ENCODE measurements at places on chromosomes 6 and 20.

DNA sequence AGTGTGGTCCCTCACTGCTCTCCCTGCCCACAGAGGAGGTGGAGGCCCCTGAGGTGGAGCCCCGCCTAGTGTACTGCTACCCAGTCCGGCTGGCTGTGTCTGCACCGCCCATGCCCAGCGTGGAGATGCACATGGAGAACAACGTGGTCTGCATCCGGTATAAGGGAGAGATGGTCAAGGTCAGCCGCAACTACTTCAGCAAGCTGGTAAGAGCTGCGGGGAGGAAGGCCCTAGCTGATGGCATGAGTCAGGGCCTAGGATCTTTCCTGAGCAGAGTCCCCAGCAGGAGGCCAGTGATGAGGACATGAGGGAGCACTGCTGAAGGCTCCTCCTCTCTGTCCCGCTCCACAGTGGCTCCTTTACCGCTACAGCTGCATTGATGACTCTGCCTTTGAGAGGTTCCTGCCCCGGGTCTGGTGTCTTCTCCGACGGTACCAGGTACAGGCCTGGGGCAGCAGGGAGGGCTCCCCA is 11.2 kb downstream of the PCIF1 start:
- no peak for DNase-seq

DNA sequence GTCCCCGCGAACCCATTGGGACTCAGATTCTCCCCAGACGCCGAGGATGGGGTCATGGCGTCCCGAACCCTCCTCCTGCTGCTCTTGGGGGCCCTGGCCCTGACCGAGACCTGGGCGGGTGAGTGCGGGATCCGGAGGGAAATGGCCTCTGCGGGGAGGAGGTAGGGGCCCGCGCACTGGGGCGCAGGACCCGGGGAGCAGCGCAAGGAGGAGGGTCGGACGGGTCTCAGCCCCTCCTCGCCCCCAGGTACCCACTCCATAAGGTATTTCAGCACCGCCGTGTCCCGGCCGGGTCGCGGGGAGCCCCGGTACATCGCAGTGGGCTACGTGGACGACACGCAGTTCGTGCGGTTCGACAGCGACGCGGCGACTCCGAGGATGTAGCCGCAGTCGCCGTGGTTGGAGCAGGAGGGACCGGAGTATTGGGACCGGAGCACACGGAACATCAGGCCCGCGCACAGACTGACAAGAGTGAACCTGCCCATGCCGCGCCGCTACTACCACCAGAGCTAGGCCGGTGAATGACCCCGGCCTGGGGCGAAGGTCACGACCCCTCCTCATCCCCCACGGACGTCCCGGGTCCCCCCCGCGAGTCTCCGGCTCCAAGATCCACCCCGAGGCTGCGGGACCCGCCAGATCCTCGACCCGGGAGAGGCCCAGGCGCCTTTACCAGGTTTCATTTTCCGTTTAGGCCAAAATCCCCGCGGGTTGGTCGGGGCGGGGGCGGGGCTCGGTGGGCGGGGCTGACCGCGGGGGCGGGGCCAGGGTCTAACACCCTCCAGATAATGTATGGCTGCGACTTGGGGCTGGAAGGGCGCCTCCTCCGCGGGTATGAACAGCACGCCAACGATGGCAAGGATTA is 15.7 kb upstream of the HLA-A start:
- DNase-seq = peak; percentile 76

DNA sequence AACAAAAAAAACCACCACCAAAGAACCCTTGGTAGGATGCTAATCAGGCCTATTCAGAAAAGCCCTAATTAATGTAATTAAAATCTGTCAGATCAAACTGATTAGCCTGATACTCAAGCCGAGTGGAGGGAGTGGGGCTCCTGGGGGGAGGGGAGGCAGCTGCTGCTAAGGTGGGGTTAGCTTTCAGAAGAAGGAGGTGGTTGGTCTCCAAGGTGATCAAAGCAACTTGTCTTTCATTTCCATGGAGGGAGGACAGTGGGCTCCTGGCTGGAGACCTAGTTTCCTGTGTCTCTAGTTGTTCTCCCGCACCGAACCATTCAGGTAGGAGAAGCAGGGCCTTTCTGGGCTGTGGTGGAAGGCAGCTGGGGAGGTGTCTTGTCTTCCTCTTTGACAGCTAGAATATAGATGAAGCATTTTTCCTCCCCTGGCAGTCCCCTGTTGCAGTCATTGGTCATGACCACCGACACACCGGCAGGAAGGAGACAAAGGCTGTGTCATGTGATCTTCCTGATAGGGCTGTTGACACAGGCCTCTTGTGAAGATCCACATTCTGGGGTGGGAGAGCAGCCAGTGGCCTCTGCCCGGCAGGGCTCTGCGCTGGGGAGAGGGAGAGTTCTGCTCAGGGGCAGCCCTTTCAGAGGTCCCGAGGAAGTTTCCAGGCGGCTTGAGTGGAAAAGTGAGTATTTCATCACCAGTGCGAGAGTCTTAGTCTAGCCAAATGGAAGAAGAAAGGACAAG is 39.9 kb upstream of the PRDM1 start:
- no peak for DNase-seq

DNA sequence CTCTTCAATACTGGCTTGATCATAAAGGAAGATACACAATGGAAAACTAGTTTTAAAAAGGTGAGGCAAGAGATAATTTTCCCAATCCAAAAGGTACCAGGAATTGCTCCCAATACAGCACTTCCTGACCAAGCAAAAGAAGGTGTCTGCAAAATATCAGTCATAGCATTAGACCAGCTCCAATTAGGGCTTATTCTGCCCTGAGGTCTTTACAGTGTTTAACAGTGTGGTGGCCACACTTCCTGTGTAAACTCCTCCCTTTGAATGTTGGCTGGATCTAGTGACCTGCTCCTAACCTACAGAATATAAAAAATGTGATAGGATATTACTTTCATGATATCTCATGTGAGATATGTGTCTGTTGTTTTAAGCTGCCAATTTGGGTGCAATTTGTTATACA is 57.1 kb upstream of the BTN3A2 start:
- no peak for DNase-seq

DNA sequence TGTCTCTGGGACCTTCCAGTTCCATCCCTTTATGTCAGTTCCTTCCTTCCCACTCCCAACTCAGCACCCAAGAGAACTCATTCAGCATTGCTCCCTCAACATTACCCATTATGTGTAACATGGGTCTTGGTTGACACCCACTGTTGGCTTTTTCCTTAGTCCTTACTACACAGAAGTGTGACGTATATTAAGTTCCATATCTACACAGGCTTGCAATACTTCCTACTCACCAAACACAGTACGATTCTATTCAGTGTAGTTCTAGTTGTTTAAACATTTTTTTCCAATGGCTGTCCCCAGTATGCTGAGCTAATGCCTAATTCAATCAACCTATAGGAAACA is 37.7 kb downstream of the ARHGAP18 start:
- no peak for DNase-seq

- peak; percentile 54 for DNase-seq
These were observed 231.8 kb downstream of the BCKDHB start for GRCh38 chr6:80338201-80338836.

DNA sequence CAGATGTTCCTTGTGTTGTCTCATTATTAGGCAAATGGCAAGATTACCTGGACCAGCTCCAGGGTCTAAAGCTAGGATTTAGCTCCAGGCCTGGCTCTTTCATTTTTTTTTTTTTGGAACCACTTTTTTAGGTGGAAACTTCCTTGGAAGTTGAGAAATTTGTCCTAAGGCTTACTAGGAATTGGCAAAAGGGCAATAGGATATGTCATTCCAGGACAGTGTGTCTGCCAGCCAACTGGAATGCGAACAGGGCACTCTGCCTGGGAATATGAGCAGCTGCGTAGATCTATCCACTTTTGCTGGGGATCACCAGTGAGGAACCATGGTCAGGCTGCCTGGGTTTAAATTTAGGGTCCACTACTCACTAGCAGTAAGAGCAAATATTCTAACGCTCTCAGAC is 304.0 kb downstream of the TSHZ2 start:
- no peak for DNase-seq

DNA sequence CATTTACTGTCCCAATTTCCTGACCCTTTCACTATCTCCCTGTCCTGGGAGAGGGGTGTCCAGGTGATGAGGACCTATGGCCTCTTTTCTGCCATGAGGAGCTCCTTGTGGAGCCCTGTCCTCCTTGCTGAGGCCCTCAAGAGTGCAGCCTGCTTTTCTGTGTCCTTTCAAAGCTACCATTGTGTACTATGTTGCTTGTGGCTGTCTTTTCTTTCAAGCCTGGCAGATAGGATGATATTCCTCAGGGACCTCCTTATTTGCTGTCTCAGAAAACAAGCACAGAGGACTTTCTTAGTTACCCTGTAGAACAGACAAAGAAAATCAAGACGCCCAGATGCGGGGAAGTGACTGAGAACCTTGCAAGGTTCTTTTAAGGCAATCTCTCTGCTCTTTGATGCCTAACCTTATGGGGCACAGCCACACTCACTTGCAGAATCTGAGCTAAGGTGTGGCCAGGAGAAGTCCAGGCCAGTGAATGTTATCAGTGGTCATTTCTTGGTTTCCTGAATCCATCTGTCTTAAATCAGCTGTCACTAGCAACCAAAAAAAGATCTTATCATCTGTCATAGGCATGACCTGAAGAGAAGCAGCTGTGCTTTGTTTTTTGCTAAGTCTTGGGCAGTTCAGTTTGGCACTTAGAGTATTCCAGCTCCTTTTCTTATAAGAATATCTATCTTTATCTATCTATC is 17.2 kb downstream of the CARMIL1 start:
- DNase-seq = no peak

Data from heart left ventricle (tissue), 16 donors.